Brain pericyte (primary cell): ENCODE measurements at places on chromosomes 7 and 10.

DNA sequence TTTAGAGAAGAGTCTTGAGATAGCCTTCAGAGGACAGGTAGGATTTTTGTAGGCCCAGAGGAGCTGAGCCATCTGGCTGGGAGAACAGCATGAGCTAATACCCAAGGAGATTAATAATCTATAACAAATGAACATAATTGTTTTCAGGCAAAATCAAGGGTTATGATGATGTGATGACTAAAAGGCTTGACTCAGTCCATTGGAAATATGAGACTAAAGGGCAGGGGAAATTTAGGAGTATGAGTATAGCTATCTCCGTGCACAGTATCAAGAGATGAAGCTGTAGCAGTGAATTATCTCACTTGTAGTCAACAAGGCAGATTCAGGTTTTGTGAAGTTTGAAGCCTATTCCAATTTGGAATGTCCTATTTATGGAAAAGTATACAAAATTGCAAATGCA, 40.1 kb downstream of the CSTF2T start:
- DNase-seq: no peak

DNA sequence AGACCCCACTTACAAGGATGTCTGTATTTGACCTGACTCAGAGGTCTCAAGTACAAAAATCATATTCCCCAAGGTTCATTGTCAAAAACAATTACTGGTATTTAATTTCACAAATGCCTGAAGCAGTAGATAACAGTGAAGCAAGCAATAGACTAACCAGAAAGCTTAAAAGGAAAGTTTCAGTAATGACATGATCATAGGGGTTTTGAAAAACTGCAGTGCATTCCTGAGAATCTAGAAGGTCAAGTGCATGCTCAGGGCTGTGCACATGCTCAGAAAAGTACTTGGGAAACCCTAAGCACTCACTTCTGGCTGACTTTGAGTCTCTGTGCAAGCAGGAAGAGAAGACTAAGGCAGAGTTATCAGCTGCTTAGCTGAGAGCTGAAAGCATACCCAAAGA, 27.1 kb downstream of the RASGEF1A start:
- DNase-seq: no peak

GRCh38 chr7:31106303-31107105, 54.4 kb downstream of the ADCYAP1R1 start:
- no peak for DNase-seq

DNA sequence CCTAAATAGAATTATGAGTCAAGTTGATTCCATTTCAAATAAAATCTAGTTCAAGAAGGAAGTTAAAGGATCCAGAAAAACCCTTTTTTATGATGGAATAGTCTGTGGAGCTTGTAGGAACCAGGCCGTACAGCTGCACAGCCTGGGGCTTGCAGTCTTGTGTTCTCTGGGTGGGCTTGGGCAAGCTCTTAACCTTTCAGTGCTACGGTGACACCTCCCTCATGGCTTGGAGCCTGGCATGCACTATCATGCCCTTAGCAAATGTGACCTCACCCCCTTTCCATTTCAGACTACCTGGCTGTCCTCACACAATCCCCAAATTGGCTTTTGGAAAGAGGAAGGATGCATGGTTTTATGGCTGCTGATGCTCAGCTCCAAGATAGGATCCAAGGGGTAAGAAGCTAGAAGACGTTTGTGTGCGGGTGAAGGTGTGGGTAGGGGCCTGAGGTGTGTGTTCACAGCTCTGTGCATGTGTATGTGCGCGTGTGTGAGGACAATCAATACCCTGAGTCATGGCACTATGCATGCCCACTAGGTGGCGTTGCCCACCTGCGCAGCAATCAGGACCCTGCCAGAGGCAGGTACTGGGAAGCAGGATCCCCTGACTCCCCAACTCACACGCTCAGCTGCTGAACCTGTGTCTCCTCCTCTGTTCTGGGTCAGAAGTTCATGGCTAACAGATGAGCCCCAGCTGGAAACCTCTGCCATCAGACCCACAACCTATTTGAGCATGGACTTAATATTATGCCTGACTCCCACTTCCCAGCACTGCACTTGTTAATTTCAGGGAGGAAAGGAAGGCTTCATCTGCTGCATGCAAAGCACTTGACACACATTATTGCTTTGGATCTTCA, 113.4 kb downstream of the PTPN20 start:
- DNase-seq: no peak

GRCh38 chr10:131626274-131626673, 274.5 kb upstream of the PPP2R2D start:
- DNase-seq: no peak

DNA sequence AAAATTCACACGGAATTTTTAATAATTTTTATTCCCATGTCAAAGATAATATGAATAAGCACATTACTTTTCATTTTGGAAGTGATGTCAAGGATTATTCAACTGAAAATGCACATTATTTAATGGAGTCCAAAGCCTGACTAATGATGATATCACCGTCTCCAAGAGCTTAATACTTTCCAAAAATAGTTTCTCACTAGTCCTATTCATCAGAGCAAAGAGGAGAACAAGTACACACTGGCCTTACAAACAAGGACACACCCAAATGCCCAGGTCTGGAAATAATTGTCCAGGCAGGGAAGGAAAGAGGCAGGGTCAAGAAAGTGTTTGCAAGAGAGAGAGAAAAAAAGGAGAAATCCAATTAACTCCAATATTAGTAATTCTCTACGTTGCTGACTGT, 216.8 kb upstream of the CCDC6 start:
- no peak for DNase-seq

GRCh38 chr10:125209591-125210355, 49.4 kb upstream of the CTBP2 start:
- no peak for DNase-seq

- no peak for DNase-seq
Measured at GRCh38 chr10:11170993-11171851, 153.6 kb downstream of the CELF2 start.

- DNase-seq: no peak
Measured at GRCh38 chr7:6117533-6117932, 86.4 kb downstream of the ANKRD61 start.

DNA sequence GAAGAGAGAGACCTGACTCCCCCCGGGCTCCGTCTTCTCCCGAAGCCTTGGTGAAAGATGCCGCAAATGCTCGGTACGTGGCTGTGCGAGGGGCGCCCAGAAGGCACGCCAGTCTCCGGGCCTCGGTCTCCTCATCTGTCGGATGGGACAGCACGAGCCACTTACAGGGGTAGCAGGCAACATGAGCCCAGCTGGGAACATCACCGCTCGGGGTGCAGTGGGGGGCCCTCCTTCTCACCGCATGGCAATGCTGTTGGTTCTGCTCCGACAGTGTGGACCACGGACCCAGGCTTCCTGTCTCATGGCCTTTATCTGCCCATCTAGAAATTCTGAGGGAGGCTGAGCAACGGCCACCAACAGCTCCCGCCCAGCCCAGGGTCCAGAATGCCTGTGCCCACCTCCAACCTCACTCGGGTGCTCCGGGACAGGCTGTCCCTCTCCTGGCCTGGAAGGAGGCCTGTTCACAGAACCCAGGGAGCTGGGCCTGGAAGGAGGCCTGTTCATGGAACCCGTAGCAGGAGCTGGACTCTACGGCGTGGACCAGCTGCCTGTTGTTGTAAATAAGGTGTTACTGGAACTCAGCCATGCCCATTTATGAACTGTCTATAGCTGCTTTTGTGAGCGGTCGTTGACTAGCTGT, 15.8 kb downstream of the ADAP1 start:
- DNase-seq: no peak

DNA sequence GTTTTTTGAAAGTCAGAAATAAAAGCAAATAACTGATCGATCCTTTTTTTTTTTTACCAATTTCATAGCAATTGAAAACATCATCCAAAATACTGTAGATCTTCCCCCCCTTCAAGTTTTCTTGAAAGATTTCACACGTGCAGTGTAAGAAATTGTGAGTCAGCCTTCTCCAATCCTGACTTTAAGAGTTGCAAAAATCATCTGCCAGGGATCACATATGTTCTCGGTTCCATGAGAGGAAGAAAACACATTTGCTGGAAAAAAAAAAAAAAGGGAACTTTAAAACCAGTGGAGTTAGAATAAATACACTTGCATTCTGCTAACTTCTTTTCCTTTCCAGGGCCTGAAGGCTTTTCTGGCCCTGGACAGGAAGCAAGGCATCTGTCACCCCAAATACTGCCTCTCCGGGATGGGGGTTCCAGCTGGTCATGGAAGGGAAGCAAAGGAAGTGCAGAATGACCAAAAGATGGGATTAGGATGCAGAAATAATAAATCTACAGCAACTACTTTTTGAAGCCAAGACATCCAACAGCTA, 198.4 kb upstream of the KIAA1217 start:
- DNase-seq: no peak

DNA sequence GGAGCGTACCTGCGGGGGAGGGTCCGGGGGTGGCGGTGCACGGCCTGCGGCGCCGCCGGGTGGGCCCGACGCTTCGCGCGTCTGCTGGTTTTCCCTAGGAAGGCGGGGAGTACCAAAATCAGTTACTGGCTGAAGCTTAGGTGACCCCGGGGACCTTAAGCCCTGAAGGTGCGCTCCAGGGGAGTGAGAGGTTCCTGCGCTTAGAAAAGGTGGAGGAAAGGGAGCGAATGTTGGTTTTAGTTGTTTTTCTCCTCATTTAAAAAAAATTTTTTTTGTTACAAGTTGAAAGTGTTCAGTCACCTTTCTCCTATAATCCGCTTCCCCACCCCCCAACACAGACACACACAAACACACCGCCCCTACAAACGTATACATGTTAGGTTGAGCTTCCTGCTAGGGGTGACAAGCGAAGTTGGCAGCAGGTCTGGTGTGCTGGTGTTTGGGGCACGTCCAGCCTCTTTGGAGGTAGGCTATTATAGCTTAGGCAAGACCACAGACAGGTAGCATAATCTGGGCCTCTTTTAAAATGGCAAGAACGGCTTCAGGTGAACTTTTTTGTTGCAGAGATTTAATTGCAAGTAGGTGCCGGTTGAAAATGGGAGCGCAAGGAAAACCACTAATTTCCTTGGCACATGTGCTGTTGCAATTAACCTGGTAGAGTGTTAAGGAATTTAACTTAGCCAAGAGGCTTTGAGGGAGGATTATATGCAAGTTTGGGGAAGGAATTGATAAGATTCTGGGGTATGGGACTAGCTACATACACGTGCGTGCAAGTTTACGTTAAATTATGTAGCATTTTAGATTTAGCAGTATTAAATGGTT, 945 bp downstream of the ADD3 start:
- no peak for DNase-seq

GRCh38 chr7:43768201-43768886, 9.9 kb downstream of the BLVRA start:
- no peak for DNase-seq

DNA sequence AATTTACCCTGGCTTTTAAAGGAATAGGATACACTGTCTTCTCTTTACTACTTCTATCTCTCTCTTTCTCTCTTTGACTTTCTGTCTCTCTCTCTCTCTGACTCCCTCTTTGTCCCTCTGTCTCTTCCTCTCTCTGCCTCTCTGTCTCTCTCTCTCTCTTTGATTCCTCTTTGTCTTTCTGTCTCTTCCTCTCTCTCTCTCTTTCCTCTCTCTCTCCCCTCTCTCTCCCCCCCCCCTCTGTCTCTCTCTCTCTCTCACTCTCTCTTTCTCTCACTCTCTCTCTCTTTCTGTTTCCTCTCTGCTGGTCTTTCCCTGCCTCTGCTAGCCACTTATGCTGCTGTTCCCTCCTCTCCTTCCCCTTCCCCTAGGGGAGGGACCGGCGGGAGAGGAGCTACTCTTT, 149.0 kb downstream of the LYZL1 start:
- DNase-seq: no peak

DNA sequence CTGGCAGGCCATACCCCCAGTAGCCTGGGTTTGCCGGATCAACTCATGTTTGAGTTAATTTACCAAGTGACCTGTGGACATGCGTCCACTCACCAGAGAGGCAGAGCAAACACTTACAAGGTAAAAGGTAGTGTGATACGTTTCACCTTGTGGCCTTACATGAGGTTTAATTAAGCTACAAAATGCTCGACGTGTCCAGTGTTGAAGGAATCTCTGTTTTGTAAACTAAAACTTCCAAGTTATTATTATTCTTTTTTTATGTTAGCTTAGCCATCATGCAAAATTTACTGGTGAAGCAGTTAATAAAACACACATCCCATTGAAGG, 42.9 kb downstream of the RGS10 start:
- no peak for DNase-seq

DNA sequence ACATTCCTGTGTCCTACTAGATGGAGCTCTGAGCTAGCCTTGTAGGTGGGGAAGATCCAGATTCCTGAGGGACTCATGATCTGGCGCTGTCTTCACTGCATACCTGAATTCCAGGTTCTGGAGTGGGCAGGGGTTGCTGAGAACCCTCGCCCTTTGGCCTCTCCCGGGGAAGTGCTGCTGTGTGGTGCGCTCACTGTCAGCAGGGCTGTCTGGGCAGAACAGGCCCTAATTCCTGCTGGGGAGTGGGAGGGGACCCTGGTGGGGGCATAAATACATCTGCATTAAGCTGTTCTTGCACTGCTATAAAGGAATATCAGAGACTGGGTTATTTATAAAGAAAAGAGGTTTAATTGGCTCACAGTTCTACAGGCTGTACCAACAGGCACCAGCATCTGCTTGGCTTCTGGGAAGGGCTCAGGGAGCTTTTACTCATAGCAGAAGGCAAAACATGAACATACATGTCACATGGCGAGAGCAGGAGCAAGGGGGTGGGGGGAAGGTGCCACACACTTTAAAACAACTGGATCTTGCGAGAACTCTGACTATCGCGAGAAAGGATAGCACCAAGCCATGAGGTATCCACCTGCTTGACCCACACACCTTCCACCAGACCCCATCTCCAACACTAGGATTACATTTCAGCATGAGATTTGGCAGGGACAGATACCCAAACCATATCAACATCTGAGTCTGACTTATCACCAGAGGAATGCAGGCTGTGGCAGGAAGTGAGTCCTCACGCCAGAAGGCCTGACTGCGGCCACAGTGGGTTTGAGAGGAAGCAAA, 115.0 kb downstream of the ADCY1 start:
- no peak for DNase-seq

DNA sequence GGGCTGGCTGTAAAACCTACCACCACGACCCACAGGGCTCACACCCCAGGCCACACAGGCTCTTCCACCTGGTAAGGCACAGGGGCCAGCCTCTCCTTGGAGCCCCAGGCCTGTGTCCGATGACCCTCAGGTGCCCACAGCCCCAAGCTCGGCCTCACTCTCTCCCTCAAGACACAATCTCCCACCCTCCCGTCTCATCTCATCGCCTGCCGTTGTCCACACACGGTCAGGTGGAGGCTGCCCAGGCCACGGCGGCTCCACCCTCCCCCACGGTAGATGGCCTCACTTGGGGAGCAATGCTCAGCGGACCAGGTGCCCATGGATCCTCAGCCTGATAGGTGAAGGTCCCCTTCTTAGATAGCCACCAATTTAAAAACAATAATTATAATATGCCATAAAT, 8.7 kb upstream of the UTF1 start:
- DNase-seq: no peak

GRCh38 chr7:29965030-29965429, 24.6 kb downstream of the SCRN1 start:
- no peak for DNase-seq
